ENCODE measurements at places on chromosomes 7 and 10.
A peak's percentile ranks its signal among the peaks of the same experiment; 100 is the strongest.

DNA sequence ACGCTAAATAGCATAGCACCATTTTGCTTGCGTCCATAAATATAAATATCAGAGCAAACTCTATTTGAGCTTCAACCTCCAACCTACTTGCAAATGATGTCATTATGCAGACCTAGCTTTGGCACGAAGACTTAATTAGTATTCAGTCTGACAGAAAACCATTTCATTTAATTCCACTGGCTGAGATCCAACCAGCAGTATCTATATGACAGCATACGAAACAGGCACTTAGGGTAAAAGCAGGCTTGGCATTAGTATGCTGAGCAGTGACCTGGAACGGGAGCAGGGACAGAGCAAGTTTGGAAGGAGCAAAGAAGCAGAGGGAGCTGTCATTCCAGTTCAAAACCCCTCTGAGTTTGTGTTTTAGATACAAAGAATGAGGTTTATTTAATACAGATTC is 312.5 kb upstream of the CHRM2 start:
- no peak for DNase-seq

- DNase-seq: peak; percentile 78
Measured at GRCh38 chr10:17009212-17009700, 120.4 kb downstream of the CUBN start.

- DNase-seq: no peak
Measured at GRCh38 chr10:1413256-1413655, 324.1 kb downstream of the ADARB2 start.

GRCh38 chr7:41446606-41447449 is 256.1 kb downstream of the INHBA start:
- DNase-seq: peak; percentile 64

GRCh38 chr10:100182281-100182680 is 3.5 kb downstream of the ERLIN1 start:
- no peak for DNase-seq

DNA sequence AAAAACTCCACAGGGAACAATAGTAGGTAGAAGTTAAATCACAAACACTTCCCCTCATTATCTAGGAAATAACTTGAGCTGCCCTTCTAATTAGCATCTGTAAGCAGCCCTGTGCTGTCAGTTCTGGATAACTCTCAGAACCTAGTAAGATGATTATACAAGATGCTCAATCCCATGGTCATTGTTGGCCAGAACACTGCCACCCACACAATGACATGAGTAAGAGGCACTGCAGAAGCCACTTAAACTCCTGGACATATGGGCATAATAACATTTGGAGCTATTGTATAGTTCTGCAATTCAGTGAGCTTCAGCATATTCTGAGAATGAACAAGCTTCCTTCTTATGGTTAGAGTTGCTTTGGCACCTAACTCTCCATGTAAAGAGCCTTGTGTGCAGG is 153.8 kb downstream of the PLPP4 start:
- DNase-seq: no peak

DNA sequence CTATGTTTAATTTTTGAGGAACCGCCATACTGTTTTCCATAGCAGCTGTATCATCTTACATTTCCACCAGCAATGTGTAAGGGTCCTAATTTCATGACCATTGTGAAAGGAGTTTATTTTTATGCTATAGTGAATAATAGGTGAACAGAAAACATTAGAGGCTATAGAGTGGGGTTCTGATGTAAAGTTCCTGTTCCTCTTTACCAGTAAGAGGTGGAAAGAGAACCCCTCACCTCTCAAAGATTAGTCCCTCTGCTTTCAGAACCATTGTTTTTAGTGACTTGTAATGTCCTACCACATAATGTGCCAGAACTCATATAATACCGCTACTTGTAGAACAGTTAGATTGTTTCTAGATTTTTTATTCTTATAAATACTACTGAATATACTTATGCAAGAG is 34.2 kb downstream of the SUFU start:
- DNase-seq: no peak

- DNase-seq: no peak
Measured at GRCh38 chr10:124035928-124036558, 57.4 kb downstream of the CHST15 start.

GRCh38 chr7:137952426-137952805 is 49.5 kb downstream of the CREB3L2 start:
- no peak for DNase-seq

- DNase-seq: no peak
Measured at GRCh38 chr7:50146692-50147091, 53.6 kb upstream of the ZPBP start.

DNA sequence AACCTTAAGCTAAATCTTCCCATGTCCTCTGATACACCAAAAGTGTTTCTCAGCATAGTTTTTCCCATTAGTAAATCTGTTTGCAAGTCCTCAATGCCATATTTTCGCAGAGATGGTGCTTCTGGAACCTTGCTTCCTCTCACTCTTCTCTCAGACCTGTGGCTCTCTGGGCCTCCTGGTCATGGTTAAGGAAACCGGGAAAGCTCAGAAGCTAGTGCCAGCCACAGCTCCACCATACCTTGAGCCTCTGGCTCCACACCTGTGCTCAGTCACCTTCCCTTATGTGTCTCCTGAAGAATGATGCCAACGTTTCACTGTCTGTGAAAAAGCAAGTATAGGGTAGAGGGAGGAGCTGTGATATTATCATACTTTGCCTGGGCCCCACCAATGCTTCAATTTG is 149.6 kb downstream of the CYP26A1 start:
- no peak for DNase-seq

DNA sequence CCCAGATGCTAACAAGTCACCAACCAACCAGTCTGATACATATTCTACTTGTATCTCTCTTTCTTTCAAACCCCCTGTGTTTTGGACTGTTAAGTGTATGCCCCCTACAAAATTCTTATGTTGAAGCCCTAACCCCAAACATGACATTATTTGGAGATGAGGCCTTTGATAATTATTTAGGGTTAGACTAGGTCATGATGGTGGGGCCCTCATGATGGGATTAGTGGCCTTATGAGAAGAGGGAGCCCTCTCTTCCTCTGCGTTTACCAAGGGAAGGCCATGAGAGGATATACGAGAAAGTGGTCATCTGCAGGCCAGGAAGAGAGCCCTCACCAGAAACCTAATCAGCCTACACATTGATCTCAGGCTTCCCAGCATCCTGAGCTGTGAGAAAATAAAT is 2.5 kb downstream of the RAPGEF5 start:
- DNase-seq: no peak

- DNase-seq: peak; percentile 69
Measured at GRCh38 chr7:106681815-106682495, 21.0 kb upstream of the CCDC71L start.

DNA sequence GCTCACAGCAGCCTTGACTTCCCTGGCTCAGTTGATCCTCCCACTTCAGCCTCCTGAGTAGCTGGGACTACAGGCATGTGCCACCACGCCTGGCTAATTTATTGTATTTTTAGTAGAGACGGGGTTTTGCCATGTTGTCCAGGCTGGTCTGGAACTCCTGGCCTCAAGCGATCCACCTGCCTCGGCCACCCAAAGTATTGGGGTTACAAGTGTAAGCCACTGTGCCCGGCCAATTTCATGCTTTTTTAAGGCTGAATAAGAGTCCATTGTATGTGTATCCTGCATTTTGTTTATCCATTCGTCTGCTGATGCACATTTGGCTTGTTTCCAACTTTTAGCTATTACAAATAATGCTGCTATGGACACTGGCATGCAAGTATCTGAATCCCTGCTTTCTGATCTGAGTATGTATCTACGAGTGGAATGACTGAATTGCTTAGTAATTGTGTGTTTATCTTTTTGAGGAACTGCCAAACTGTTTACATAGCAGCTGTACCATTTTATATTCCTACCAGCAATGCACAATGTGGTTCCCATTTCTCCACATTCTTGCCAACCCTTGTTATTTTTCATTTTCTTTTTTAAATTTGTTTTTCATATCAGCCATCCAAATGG is 37.3 kb upstream of the TPST1 start:
- DNase-seq: peak; percentile 67

- DNase-seq: no peak
Measured at GRCh38 chr7:43703573-43703972, 25.8 kb downstream of the COA1 start.

- peak; percentile 46 for DNase-seq
Measured at GRCh38 chr10:99917963-99918825, 91.6 kb downstream of the DNMBP start.

DNA sequence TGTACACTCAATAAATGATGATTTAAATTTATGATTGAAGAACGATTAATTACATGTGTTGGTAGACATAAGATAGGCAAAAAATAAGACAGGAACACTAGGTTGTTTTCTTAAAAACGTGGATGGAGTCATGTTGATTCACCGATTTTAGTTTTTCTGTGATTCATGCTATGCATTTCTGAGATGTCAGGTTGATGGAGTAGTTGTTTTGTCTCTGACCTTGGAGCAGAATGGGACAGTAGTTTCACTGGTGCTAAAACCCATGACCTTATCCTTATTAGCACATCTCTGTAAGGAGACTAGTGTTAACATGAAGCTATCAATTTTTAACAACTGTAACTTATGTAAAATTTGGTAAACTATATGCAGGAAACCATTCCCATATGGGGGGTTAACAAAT is 611.6 kb upstream of the FZD8 start:
- no peak for DNase-seq

DNA sequence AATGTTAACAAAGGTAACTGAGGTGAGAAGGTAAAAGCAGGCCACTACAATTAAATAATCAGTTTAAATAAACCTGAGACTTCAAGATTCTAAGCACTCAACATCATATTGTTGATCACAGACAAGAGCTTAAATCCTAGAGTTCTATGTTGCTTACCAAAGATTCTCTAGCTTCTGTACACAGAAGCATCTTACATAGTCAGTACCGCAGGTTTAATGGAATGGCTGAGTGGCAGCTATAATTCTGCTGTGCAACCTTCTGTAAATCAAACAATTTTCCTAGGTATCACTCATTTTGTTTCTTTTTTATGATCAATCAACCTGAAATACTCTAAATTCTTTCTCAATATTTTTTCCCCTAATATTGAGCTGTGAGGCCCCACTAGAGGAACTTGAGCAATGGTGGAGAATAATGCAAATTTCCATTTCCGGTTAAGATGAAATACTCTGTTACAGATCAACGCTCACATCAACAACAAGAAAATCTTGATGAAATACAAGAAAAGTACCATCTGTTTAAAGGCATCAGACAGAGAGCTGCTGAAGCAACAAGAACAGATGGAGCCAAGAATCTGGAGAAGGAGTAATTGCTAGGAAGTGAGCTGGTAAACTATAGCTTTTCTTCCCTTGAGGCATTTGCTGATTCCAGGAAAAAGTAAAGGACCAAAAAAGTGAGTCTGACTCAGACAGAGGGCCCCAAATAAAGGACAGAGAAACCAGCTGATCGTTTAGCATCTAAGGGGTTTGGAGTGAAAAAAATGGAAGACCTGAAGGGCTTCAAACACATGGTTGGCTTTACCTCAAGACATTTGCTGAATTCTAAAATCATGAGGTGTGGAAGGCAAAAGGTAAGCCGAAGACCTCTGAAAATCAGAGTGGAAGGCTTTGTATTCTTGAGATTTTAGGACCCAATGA is 22.6 kb downstream of the PNPLA8 start:
- no peak for DNase-seq

- DNase-seq: no peak
Measured at GRCh38 chr7:88761779-88762178, 2.3 kb downstream of the ZNF804B start.

DNA sequence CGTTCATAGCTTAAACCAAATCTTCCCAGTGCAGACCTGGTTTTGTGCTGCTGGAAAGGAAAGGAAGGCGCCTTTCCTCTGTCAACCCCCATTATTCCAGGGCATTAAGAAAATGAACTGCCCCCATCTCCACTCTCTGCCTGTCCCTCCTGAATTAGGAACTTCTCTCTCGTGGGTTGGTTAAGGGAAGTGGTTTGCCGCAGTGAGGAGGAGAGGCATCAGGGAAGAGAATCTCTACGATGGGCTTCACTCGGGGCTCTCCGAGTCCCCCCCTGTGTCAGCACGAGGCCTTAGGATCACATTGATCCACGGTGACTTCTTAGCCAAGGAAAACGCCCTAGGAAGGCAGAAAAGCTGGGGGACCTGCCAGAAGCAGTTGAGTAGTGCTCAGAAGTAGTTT is 53.9 kb upstream of the LYZL2 start:
- DNase-seq: no peak

DNA sequence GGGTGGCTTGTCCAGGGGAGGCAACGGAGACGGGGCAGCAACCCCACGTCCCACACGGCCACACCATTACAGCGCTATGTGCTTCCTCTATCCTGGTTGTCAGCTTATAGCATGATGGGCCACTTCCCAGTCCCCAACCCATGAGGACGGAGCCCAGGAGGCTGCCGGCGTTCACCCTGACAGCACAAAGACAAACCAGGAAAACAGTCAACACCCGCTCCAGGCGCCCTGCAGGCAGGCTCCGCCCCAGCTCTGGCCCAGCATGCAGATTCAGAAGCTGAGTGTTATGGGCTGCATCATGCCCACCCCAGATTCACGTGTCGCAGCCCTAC is 14.8 kb downstream of the WDR86 start:
- no peak for DNase-seq

DNA sequence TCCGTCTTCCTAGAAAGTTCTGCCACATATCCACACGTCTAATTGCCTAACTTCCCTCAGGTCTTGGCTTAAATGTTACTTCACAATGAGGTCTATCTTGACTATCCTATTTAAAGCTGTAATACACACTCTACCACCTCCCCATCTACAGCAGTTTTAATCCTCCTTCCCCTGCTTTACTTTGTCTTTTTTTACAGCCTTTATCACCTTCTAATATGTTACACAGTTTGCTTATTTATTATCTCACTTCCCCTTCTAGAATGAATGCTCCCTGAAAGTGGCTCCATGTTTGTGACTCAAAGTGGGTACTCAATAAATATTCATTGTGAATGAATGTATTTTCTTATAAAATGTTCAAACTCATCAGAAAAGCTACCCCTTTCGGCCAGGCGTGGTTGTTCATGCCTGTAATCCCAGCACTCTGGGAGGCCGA is 13.6 kb upstream of the MICU1 start:
- DNase-seq: no peak

DNA sequence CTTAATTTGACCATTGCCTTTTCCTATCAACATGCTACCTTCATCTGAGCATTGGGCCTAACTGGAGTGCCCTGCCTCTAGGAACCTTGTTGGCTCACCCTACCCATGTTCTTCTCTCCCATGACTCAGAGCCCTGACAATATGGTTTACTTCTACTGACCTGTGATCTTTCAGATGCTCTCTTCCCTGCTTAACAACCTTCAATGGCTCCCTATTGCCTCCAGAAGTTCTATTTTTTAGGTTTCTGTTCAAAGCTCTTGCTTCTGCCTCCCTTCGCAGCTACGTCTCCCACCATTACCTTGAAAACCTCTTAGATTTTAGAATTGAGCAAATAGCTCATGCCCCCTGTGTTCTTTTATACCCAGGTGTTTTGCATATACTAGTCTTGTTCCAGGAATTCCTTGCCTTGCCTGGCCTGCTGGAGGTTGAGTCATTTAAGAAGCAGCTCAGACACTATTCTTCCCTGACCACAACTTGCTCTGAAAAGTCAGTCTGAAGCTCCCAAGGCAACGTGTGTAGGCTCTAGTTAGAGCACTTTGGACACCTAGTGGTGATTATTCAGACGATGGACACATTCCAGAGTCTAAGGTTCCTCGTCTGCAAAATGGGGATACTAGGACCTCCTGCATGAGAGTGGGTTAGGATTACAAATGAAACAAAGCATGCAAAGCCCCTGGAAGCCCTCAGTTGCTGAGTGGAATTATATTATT is 64.4 kb upstream of the EMX2 start:
- DNase-seq: peak; percentile 80

Measured in fibroblast of skin of scalp (primary cell).